Substantia nigra (tissue), 51 donors: ENCODE measurements at places on chromosomes 5 and 9.

DNA sequence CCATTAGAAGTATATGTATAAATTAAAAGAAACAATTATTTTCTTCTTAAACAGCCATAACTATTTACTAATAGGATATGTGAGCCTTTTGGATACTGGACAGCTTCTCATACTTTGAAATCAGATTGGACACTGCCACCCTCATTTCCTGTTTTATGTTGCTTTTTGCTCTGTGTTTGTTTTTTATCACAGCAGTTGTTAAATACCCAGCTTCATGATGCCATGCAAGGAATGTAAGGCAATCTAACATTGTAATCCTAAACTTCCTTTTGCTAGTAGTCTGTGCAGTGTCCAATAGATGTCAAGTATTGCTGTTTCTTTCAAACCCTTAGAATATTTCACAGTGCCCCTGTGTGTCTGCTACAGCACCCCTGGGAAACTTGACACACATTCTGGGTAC, 56.2 kb downstream of the CNTLN start:
- no peak for DNase-seq

GRCh38 chr5:66039296-66039695, 104.8 kb upstream of the SREK1 start:
- no peak for DNase-seq

- DNase-seq = no peak
Measured at GRCh38 chr5:171419688-171420430, 412 bp downstream of the FGF18 start.

- DNase-seq = no peak
Measured at GRCh38 chr9:93306081-93306480, 122.1 kb downstream of the WNK2 start.
